ENCODE measurements at places on chromosomes 4 and X.

- DNase-seq, result no peak
Observed at GRCh38 chr4:145541346-145541745, 59.7 kb downstream of the SMAD1 start.

- no peak for DNase-seq
Observed at GRCh38 chr4:168880072-168880675, 129.9 kb downstream of the CBR4 start.

- DNase-seq, result no peak
Observed at GRCh38 chrX:35841872-35842271, 43.7 kb downstream of the MAGEB16 start.

- no peak for DNase-seq
Observed at GRCh38 chr4:76782837-76783236, 115.1 kb downstream of the SOWAHB start.

- DNase-seq, result no peak
Observed at GRCh38 chr4:54228961-54229501, at the start of gene PDGFRA. TSS of gene PDGFRA (plus strand) at chr4:54229293. CDS start at chr4:54258769, 29,476 bp downstream.

DNA sequence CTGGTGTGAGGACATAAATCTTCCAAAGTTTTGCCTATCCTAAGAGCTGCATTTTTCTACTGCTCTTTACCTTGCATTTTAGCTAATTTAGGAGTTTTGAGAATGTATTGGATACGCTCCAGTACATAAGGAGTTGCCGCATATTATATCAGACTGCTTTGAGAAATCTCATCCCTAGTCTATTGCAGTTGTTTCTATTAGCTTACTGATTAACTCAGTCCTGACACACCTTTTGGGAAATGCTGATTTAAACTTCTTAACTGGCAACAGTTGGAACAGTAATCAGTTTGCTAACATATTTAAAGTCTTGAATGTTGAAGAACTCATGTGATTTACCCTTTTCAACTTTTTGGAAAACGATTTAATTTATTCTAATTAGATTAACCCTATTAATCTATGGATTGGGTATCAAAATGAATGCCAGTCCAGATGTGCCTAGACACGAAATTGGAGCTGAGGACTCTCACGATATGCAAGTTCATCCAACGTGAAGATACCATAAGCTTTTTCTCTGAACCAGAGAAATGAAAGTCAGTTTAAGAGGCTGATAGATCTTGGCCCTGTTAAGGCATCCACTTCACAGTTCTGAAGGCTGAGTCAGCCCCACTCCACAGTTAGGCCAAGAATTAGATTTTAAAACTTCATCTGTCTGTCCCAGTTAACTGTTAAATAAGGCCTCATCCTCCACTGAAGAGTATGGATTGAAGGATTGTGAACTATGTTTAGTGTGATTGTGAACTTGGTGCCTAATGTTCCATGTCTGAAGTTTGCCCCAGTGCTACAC, 90.0 kb downstream of the MAOA start:
- no peak for DNase-seq

- no peak for DNase-seq
Observed at GRCh38 chr4:86970447-86971354, 35.9 kb downstream of the AFF1 start.

DNA sequence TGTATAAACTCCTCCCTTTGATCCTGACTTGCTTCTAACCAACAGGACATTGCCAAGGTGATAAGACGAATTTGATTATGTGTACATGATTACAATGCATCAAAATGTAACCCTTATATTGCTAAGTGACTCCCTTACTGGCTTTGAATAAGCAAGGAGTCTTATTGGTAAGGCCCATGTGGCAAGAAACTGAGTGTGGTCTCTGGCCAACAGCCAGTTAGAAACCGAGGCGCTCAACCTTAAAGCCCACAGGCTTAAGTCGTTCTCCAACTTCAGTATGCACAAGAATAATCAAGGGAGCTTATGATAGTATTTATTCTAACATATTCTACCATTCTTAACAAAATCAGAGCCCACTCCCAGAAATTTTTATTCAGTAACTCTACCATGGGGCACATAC, 374.2 kb upstream of the F9 start:
- no peak for DNase-seq

GRCh38 chrX:49976682-49977197, 54.3 kb downstream of the CLCN5 start:
- DNase-seq, result no peak

GRCh38 chr4:16532240-16532970, 306.1 kb upstream of the TAPT1 start:
- no peak for DNase-seq

- no peak for DNase-seq
Observed at GRCh38 chrX:110758781-110759422, 36.7 kb downstream of the CHRDL1 start.

- DNase-seq, result no peak
Observed at GRCh38 chr4:13328591-13328990, 155.5 kb downstream of the RAB28 start.

GRCh38 chr4:147477439-147477838, 3.5 kb upstream of the EDNRA start:
- DNase-seq, result no peak

DNA sequence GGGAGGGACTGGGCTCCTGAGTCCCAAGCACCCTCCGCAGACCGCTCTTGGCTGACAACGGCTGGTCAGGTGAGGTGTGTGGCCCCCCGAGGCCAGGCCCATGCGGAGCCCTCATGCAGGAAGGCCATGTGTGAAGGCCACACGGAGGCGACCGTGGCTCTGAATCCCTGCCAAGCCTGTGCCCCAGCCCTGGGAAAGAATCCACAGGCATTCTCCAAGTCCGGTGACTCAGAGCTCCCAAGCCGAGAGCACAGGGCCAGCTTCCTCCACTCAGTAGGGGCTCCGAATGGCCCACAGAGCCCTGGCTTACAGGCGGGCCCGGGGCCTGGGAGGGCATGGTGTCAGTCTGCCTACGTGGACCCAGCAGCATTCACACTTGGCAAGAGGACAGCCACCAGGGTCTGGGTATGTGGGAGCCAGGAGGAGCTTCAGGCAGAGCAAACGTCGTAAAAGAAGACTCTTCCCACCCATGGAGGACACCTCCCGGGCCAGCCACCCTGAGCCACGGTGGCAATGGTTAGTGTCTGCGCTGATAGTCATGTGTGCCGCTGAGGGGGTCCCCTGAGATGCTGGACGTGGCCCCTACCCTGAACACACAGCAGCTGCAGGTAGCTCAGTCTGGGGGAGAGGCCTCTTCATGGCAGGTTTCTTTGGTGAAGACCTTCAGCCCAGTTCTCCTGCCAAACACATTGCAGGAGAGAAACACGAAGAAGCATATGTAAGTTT, 105.7 kb downstream of the PSAPL1 start:
- DNase-seq, result no peak

GRCh38 chr4:87390551-87390890, 467 bp downstream of the HSD17B11 start:
- DNase-seq, result no peak

- no peak for DNase-seq
Observed at GRCh38 chr4:8380511-8381415, 59.8 kb downstream of the ACOX3 start.

DNA sequence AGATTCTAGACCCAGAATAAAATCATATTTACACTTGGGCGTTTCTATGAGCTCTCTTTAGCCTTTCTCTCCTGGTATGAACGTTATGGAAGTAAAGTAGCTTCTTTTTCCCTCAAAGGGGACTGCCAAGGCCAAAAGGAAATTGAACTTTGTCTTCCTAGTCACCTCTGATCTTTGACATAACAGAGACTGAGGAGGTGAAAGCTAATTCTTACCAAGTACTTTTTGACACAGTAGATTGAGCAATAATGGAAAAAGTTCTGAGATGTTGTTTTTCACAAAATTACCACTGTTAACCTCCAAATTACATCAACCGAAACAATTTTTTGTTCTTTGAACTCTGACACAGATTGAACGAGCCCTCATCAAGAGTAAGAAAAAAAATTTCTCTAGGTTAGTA, 318.4 kb downstream of the TEX13A start:
- no peak for DNase-seq

DNA sequence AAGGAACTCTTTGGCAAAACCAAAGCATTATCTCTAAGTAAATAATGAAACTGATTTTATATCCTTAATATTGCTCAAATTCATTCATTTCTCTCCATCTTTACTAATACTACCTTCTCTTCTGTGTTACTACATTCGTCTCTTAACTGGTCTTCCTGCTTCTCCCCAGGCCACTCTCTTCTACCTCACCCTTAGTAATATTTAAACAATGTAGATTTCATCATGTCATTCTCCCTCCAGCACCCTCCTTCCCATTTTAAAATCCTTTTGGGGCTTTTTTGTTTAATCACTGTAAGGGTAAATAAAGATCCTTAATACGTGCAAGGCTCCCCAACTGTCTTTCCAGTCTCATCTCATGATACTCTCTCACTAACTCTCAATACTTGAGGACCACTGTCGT, 19.4 kb downstream of the FHIP1A start:
- no peak for DNase-seq

DNA sequence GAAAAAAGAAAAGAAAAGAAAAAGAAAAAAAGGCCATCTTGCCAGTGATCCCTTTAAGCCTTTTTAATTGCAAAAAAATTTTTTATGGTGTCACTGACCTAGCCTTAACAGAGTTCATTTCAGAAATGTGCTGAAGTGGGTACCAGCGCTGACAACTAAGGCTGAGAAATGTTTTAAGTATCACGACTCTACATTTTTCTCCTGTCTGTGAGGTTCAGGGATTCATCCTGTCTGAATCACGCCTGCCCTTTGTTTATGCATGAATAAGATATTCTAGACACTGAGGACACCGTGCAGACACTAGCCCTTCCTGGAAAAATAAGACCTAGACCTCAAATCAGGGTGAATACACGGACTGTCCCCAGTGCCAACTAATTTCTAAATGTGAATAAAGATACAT, 154.4 kb upstream of the NOCT start:
- no peak for DNase-seq

- DNase-seq, result peak; percentile 11
Observed at GRCh38 chrX:55908661-55909212, 191.2 kb downstream of the RRAGB start.

DNA sequence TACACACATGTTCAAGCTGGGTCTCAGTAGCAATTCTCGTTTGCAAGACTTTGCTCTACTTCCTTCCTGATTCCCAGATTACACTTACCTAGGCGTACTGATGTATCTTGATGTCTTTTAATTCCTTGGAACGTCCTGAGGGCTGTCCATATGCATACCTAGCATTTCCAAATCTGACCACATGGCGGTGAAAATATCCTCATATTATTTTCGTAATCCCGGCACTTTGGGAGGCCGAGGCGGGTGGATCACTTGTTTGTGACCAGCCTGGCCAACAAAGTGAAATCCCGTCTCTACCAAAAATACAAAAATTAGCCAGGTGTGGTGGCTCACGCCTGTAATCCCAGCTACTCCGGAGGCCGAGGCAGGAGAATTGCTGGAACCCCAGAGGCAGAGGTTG, 1786.3 kb upstream of the TENM3 start:
- no peak for DNase-seq

DNA sequence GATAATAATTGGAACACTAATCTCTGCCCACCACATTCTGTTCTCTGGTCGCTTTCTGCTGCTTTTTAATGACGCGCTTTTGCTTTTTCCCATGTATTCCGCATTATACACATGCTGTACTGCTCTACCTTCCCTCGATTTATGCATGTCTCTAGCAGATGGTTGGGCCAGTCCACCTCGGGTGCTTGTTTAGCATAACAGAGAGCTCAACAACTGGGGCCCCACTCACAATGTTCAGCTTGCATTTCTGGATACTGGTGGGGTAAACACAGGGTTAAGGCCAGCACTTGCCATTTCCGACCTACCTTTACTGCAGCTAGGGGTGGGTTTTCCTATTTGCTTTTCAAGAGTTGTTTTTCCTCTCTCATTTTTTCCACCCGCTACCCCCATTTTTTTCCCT, 255.8 kb downstream of the SOX3 start:
- no peak for DNase-seq

GRCh38 chr4:16790508-16790907, 107.9 kb downstream of the LDB2 start:
- no peak for DNase-seq

DNA sequence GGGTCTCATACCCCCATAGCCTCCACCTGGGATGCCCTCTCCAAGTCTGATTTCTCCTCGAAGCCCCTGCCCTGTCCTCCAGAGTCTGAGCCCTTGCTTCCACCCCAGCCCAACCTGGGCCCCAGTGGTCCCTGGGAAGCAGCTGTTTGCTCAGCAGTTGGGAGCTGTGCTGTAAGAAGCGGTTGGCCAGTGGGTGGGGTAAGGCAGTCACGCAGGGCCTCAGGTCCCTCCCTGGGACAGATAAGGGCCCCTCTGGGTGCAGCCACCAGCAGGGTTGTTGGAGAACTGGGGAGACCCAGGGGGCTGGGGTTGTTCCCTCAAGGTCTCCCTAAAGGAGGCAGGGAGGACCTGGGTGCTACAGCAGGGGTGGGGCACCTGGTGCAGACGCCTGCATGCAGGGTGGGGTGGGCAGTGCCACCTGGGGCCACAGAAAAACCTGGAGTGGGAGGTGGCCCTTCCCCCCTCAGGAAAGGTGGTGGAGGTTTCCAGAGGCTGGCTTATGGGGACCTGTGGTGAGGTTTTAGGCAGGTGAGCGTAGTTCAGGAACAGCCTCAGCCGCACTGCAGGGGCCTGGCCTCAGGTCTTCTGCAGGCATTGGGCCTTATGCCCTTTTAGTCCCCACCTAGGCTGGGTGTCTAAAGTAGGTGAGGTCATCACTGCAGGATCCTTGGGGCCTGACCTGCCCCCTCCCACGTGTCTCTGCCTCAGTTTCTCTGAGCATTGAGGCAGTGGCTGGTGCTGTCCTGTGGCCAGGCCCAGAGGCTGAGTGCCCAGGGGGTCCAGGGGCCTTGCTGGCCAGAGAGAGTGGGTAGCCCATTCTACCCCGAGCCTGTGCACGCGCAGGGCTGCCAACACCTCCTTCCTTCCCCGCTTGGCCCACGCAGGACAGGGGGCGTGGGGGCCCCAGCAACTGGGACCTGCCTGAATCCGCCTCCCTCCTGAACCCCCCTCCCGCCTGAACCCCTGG, 3.1 kb upstream of the SLC26A1 start:
- no peak for DNase-seq

DNA sequence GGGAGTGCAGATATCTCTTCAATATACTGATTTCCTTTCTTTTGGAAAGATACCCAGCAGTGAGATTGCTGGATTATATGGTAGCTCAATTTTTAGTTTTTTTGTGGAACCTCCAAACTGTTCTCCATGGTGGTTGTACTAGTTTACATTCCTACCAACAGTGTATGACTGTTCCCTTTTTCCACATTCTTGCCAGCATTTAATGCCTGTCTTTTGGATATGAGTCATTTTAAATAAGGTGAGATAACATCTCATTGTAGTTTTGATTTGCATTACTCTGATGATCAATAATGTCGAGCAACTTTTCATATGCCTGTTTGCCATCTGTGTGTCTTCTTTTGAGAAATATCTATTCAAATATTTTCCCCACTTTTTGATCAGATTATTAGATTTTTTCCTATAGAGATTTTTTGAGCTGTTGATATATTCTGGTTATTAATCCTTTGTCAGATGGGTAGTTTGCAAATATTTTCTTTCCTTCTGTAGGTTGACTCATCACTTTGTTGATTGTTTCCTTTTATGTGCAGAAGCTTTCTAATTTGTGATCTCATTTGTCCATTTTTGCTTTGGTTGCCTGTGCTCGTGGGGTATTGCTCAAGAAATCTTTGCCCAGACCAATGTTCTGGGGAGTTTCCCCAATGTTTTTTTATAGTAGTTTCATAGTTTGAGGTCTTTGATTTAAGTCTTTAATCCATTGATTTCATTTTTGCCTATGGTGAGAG, 552.7 kb downstream of the ZNF674 start:
- no peak for DNase-seq

Measured in CD4-positive, alpha-beta T cell treated with Interleukin-10 for 1 hour (primary cell).